GM18507 (cell line): ENCODE measurements at places on chromosomes 2 and 18.

- no peak for DNase-seq
Observed at GRCh38 chr2:201891676-201892075, 85.3 kb downstream of the CDK15 start.

DNA sequence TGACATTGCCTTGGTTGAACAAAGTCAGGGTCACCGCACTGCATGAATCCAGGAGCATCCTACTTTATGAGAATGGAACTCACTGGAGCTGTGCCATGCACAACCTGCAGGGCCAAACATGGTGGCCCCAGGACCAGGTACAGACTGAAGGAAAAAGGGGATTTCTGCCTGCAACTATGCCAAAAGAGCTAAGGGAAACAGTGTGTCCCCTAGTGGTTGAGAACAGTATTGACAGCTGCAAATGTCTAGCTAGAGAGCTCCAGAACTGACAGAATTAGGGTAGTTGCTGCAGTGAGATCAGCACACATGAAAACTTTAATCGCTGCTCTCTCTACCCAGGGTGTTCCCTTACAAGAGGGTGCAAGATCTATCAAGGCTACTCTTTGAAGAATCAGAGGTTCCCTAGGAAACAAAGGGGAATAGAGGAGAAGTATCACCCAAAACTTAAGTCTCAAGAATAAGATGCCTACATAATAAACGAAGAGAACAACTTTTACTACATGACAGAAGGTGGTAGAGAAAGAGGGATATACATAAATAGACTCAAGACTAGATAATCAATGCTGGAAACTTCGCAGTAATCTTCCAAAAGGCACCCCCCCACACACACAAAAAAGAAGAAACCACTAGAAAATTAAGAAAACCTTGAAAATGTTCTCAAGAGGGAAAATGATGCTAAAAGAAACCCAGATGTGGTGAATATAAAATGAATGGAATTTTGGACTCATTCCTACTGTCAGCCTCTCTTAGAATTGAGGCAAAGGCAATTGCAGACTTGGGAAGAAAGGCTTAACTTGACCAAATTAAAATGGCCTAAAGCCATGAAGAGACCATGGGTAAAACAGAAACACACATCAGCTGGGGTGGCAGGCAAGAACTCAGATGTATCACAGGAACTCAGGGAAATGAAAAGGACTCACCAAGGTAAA is 43.6 kb upstream of the IHH start:
- peak; percentile 20 for DNase-seq

GRCh38 chr2:63054841-63055225 is 4.2 kb downstream of the OTX1 start:
- DNase-seq: no peak

DNA sequence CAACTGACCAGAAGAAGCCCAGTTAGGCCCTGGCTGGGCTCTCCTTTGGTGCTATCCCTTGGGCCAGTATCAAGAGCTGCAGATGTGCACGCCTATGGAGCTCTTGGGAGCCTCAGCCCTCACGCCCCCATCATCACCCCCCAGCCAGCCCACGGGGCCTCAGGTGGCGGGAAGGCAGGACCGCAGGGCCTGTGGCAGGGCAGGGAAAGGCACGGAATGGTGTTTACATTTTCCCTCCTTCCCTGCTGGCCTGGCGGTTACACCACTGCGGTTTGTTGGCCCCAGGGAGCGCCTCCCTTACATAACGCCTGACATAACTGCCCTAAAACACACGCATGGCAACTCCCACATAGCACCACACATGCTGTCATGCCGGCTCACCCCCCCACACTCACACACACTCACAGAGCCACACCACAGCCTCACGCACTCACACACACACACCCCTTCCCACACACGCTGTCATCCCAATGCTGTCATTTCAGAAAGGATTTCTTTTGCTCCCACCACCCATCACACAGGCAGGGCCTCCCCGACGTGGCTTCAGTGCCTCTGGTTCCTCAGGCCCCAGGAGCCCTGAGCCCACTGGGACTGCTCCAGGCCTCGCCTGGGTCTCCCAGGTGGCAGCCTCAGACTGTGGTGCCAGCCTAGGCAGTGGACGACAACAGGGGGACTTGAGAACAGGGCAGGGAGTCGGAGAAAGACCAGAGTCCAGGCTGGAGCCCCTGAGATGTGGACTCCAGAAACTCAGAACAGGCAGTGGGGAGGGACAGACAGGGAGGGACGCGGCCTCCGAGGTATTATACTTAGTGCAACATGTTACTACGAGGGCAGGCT is 15.7 kb downstream of the ZFP36L2 start:
- DNase-seq: no peak

GRCh38 chr2:28568036-28568435 is 72.2 kb downstream of the PLB1 start:
- DNase-seq: no peak

GRCh38 chr2:229641676-229642075 is 72.7 kb downstream of the DNER start:
- no peak for DNase-seq

- DNase-seq: no peak
Observed at GRCh38 chr2:68302281-68302875, 17.4 kb downstream of the CNRIP1 start.

DNA sequence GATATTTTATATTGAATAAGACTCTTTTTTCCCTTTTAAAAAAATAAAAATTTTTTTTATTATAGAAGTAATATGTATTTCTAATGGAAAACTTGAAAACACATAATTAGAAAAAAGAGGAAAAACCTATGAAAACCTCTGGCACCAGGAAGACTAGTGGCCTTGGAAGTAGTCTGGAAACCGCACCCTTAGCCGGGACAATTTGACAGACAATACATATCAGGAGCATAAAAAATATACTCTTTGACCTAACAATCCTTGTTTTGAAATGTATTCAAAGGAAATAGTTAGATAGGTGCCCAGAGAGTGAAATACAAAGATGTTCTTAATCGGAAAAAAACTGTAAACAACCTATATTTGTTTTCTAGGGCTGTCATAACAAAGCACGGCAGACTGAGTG is 34.9 kb upstream of the FAM117B start:
- no peak for DNase-seq

- DNase-seq: no peak
Observed at GRCh38 chr2:149164827-149165226, 126.3 kb downstream of the LYPD6B start.

GRCh38 chr2:38835990-38836389 is 39.7 kb downstream of the DHX57 start:
- DNase-seq: no peak

DNA sequence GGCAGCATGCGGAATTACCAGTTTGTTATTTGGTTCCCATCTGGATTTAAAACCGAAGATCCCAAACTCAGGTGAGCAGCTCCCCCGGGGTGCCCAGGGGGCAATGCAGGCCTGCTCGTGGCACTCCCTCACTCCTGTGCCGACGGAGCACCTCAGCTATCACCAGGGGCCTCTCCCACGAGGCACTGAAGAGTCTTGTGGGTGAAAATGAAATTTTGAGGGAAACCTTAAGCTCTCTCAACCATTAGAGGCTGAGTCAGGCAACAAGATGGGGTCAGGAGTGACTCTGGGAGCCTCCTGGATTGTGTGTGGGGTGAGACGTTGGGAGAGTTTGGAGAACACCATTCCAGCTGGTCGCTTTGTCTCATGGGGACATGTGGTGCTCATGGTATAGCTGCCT is 189.0 kb downstream of the PRKCE start:
- DNase-seq: no peak

- DNase-seq: no peak
Observed at GRCh38 chr18:79477711-79478483, 82.2 kb downstream of the NFATC1 start.

DNA sequence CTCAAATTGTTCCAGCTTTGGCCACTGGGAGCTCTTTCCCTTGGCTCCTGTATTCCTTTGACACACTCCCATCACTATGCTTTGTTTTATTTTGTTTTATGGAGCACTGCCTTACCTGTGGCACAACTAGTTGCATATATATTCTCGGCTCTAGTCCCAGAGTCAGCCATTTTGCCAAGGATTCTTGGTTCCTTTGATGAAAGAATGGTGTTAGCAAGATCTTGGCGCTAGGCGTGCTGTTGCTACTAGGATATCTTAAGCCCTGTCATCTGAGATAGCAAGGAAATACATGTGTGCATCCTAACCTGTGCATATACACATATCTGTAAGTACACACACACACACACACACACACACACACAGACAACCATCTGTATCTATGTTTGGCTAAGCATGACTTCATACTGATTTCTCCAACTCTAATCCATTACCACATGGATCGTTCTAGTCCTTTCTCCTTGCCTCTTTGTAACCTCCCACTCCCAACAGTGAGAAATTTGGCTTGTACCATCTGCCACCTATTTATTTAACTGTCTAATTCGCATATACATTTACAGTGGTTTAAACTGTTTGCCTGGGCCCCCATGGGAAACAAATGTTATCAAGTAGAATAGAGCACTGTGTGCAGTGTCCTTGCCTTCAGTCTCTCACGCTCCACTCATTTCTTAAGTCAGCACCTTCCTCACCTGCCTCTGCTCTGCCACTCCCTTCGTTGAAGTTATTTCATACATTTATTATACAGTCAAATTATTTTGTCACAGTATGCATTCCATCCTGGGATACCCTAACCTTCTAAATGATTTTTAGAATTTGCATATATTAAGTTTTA is 137.5 kb upstream of the MAP3K20 start:
- DNase-seq: no peak

DNA sequence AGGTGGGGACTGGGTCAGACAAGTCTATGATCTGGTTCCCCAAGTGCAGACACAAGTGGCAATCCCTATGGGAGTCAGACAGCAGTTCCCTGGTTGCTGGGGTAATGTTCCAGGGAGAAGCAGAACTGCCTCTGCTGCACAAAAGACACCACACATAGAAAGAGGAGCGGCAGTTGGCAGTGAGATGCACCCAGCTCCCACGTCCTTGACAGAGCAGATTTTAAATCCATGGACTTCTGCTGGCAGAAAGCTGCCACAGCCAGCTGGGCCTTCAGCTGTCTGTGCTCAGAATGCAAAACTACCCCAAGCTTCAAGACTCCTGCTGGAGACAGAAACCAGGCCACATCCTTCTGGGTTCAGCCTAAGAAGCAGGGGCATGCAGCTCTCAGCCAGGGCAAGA is 147.2 kb downstream of the ETAA1 start:
- no peak for DNase-seq

GRCh38 chr2:191015239-191015638 is 1.3 kb upstream of the STAT1 start:
- no peak for DNase-seq

DNA sequence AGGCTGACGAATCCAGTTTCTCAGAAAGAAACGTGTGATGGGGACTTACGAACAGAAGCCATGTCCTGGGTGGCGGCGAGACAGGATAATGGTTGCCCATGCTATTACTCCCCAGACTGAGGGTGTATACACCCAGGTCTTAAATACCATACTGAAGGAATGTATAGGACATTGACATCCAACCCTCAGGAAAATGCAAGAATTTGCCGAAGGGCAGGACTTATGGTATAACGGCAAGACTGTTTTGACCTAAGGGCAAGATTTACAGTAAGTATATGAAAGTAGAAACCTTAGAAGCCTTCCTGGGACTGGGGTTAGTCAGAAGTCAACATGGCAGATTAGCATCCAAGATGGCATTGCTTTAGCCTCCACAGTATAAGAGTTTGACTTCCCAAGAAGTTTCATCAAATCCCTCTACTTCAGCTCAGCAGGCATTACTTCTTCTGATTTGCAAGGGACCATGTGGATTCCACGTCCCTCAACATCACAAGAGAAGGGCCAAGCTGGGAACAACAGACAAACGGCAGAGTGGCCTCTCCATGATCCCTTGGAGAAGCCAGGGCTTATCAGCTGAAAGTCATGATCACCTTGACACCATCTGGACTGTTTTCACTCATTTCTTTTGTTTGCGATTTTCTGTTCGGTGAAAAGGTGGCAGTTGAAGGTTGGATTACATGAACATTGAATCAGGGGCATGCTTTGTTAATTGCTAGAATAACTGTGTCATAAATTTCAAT is 21.1 kb downstream of the ST3GAL5 start:
- no peak for DNase-seq

DNA sequence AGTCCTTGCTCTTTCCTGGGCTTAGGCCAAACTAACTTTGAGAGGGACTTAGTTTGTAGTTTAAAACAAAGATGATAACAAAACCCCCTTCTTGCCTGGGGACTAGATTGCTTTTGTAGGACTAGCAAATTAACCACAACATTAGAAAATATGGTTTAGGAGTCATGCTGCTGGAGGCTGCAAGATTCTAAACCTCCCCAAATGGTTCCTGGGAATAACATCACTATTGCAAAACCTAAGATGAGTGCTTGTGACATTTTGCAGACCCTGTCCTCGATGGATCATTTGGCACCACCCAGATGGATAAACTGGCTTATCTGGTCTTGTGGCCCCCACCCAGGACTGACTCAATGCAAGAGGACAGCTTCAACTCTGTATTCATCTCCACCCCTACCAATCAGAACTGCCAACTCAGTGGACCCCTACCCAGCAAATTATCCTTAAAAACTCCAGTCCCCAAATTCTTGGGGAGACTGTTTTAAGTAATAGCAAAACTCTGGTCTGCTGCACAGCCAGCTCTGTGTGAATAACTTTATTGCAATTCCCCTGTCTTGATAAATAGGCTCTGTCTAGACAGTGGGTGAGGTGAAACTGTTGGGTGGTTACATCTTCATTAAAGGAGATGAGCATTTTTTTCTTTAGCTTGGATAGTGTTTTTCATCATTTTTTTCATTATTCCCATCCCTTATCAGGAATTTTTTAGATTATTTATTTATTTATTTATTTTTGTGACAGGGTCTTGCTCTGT is 58.9 kb downstream of the SPTBN1 start:
- no peak for DNase-seq

DNA sequence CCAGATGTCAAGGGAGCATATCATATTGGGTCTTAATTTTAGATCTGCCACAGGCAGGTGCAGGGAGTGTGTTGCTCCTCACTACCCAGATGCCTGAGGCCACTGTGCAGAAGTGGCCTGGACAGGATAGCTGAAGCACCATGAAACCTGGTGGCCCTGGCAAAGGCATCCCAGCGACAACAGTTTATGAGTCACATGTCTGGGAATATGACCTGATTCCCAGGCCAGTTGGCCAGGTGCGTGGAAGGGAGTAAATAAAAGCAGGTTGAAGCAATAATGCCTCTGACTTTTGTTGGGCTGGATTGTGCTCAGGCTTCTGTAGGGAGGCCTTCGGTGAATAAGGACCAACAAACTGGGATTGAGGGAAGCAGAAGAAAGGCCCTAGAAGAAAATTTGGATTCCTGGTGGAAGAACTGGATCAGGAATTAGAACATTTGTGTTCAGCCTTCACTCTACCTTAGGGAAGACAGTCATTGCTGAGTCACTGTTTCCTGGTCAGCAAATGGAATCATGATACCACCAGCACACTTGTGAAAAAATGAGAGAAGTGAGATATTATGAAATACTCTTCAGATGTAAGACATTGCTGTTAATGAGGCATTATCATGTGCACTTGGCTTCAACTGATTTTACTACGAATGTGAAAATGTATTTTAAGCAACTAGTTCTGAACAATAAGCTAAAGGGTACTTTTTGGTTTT is 78.4 kb upstream of the ZNF516 start:
- no peak for DNase-seq

- DNase-seq: peak; percentile 38
Observed at GRCh38 chr18:62838475-62839098, 123.2 kb downstream of the PHLPP1 start.

GRCh38 chr2:122031544-122032263 is 276.3 kb downstream of the TSN start:
- DNase-seq: no peak

GRCh38 chr2:148979919-148980277 is 58.6 kb upstream of the LYPD6B start:
- DNase-seq: no peak

GRCh38 chr2:49943944-49944778 is 789.8 kb upstream of the FSHR start:
- DNase-seq: no peak
